ENCODE measurements at places on chromosomes 5 and 9.

GRCh38 chr5:68683632-68684036 lies 410.2 kb upstream of the SLC30A5 start:
- DNase-seq, result peak; percentile 16

- DNase-seq, result no peak
These were observed 17.0 kb upstream of the MOCS2 start for GRCh38 chr5:53126521-53126920.

DNA sequence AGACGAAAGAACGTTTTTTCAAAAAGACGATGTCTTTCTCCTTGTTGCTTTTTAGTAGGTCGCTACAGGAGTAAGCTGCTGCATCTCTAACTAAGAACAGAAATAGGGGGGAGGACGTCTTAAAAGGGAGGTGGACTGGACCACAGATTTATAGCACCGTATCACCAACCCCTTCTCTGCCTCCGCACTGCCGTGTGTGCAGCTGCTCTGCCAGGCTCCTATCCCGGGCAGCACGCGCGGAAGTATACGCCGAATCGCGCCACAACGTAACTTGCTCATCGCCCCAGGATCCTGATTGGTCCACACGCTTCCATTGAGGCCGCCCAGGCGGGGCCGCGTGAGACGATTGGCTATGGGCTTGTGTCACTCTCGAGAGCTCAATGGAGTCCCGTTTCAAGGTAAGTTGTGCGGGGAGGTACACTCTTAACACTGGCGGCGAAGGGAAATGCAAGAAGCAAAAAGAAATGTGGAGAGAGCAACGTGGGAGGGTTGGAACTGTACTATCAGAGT lies at the start of gene ELAVL2:
TSS of gene ELAVL2 (minus strand) at position 121 of the 510 bp plus-strand sequence. CDS start 64,006 bp downstream, outside the sequence.
- DNase-seq, result no peak

DNA sequence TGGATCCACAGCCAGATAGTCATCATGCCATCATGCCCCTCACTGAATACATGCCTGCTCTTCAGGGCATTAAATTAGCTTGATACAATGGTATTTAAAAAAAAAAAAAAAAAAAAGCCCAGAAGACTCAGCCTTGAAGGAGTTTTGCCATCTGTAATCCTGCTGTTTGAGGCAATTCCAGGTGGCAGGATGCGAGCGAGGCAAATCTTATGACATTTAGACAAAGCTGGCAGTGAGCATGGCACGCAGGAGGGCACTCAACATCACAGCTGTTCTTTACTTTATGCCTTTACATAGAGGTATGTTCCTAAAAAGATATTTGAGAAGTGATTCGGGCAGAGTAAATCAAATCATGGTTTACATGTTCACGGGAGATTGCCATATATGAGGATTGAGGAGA lies 692.0 kb upstream of the DMAC1 start:
- DNase-seq, result no peak

DNA sequence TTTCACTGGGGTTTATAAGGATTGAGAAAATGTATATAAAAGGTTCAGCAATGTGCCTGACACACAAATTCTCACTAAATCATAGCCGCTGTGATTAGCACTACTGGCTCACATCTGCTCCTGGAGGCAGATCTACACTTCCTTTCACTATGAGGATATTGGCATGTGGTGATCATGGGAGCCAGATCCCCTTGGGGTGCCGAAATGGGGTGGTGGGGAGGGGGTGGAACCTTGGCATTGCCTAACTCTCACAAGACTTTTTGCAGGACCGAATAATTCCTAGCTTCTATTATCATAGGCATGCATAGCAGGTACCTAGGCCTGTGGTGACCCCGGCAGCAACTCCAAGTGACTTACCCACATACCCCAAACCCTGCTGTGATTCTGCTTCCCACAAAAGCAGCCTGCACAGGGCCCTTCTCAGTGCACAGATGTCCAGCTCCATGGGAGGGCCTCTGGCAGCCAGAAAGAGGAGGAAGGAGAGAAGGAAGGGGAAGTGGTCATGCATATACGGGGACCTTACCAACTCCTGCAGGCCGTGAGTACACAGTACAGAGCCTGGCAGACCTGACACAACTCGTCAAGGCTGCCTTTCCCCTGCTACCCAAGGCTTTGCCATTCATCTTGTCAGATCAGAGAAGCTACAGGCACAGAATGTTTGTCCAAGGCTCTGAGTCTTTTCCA lies 61.3 kb upstream of the IQGAP2 start:
- DNase-seq, result no peak

DNA sequence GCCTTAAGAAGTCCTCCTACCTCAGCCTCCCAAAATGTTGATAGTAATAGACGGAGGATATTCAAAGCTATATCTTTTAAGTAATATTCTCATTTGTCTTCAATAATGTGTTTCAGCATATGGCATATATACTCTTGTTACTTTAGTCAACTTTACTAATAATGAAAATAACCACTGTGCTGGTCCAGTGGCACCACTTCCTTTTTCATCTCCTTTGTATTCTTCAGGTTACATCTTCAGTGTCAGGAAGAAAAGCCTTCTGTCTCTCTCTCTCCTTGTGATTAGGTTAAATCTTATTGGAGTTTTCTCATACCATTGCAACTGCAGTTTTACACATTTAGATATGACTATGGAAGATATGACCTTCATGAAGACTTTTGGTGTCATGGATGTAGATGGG lies 31.3 kb downstream of the PARP8 start:
- no peak for DNase-seq

- no peak for DNase-seq
These were observed 99.1 kb downstream of the PTTG1 start for GRCh38 chr5:160520609-160521391.

DNA sequence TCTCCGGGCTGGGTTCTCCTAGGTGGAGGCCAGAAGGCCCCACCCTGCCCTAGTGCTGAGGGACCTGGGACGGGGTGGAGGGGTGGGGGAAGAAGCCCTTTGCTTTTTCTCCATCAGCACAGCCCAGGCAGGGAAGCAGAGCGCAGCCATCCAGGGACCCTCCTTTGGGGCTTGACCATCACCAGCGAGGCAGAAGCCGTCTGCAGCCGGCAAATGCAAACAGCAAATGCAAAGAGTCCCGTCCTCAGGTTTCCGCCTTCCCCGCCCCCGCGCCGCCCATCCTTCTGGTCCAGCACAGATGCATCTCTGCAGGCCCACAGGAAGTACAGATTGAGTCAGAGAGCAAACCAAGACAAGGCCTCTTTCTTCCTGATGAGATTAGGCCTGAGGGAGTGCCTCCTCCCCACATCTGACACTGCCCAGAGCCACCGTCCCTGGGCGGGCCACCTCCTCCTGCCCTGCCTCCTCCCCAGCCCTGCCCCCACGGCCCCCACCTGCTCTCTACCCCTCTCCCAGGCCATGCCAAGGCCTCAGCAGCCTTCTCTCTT lies 23.4 kb downstream of the CORO2A start:
- DNase-seq, result peak; percentile 86

DNA sequence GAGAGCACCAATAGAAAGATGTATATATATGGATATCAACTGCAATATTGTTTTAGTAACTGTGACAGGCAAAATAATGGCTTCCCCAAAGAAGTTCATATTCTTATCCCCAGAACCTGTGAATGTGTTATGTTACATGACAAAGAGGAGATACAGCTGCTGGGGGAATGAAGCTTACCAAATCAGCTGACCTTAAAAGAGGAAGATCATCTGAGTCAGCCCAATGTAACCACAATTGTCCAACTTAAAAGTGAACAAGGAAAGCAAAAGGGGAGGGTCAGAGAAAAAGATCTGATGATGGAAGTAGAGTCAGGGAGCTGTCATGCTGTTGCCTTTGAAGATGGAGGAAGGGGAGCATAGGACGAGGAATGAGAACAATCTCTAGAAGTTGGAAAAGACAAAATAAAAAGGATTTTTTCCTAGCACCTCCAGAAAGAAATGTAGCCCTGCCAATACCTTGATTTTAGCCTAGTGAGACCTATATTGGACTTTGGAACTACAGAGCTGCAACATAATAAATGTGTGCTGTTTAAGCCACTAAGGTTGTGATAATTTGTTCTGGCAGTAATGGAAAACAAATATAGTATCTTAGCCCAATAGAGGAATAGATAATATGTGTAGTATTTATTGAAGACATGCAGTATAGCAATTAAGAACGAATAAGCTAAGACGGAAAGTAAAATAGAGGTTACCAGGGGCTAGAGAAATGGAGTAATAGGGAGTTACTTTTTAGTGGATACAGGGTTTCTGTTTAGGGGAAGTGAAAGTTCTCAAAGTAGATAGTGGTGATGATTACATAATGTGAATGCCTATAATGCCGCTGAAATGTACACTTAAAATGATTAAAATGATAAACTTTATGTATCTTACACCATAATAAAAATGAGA lies 115.9 kb downstream of the PIK3R1 start:
- DNase-seq, result no peak

DNA sequence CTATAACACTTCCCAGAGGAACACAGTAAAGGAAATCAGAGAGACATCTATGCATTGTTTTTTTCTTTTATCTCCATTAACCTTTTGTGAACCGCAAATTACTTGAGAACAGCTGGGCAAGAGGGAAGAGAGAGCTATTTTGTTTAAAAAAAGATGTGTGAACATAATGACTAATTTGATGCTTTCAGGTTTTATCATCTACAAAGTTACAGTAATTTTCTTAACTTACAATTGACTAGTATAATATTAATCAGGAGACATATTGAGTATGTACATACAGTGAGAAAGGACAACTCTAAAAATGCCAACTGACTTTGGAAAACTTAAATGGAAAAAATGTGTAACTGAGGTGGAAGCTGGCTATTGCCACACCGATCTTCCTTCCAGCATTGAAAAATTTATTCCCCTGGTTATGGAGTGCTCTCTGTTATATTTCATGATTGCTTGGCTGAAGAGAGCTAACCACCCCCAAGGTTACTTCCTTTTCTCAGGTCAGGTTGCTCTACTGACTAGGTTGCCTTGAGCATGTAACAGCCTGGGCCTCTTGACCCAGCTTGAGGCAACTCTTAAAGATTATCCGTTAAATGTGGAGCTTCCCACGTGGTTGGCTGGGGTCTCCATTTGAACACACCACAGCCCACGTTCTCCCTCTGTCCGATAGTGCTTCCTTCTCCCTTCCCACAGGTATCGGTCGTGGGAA lies 62.6 kb upstream of the C6 start:
- DNase-seq, result no peak

DNA sequence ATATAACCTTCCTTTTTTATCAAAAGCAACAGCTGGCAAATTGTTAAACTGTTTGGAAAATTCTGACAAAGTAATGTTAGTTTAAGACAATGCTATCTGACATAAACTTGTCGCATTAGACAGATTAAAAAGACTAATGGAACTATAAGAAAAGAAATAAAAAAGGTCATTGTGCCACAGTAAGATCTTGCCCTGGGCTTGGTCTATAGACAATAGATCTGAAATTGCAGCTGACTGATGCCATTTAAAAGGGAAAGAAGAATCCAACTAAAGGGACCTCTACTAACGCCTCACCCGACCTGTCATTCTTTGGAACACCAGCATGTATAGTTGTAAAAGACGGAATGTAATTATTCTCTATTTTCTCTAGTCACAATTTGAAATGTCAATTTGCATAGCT lies 644.4 kb upstream of the GRAMD2B start:
- no peak for DNase-seq

DNA sequence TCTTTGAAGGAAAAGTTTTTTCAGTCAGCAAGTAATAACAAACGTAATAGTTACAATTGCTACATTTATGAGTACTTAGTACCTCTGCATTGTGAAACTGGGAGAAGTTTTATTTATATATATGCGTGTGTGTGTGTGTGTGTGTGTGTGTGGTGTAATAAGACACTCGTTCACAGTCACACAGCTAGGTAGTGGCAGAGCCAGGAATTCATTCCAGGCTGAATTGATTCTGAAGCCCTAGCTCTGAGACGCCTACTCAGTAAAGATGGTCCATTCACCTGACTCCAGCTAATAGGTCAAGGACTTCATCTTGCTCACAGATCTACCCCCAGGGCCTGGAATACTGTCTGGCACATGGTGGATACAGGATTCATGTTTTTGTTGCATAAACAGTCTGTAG lies 13.6 kb upstream of the CAST start:
- no peak for DNase-seq

DNA sequence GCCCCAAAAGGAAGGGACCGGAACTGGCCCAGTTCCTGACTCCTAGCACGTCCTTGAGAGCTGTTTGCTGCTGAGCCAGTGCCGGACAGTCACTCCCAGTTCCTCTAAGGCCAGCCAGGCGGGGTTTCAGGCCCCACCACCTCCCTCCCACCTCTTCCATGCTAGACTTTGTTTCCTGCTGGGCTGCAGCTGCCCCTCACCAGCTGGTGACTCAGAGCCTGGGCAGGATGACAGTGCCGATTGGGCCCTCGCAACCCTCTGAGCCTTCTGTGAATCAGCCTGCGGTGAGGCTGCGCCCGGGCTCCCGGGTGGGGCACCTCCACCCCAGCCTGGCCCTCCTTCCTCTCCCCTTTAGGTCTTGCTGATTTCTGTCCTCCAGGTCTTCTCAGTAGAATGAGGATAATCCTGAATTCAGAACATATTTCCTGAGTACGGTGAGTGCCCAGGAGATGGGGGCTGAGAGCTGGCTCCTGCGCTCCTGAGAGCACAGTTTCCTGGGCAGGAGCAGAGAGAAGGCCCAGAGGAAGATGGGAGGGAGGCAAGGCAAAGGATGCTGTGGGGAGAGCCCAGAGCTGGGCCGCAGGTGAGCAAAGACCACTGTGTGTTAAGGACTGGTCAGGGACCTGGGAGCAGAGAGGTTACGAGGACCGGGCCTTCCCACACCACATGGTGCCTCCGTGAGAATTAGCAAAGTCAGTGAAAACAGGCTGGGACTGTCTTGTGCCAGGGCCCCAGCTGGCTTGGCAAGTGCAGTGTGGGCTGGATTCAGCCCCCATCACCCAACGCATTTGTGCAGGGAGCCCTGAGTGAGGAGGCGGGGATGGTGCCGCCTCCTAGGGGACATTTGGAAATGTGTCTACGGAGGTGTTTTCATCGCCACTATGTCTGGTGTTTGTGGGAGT lies 32.9 kb upstream of the STXBP1 start:
- peak; percentile 93 for DNase-seq

- no peak for DNase-seq
These were observed 456.3 kb downstream of the HINT1 start for GRCh38 chr5:130708754-130709153.

- DNase-seq, result no peak
These were observed 397.8 kb downstream of the ARRDC3 start for GRCh38 chr5:90985341-90985740.

GRCh38 chr5:68540798-68541590 lies 325.4 kb downstream of the PIK3R1 start:
- no peak for DNase-seq

DNA sequence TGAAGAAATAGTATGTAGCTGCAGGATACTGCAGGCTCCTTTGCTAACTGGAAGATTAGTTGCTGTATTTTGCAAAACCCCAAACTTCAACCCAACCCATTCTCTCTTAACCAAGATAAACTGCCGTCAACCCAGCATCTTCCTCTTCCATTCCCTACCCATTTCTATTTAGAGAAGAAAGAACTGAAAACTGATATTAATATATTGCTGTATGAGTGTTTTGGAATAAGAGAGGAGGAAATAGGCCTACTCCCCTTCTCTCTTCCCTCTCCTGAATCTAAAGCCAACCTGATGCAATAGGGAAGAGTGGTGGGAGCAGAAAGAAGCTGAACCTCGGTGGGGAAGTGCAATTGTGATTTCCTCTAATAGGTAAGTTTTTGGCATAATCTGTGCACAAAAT lies 83.7 kb downstream of the TMEM215 start:
- DNase-seq, result no peak

GRCh38 chr5:131463656-131464055 lies 171.4 kb downstream of the RAPGEF6 start:
- DNase-seq, result no peak
